ENCODE measurements at places on chromosomes 16 and 17. TPM values are rescaled to one million over a fixed set of nuclear protein-coding genes. Genes with fewer than 3 reads are reported as not detected.

The EME1 gene
- total RNA-seq: not detected

The DHRS7C gene
- 201 TPM for total RNA-seq

- no peaks in the 10 kb centered on the region for H3K4me1 ChIP-seq
- peaks cover 91% of the 10 kb centered on the region for H3K36me3 ChIP-seq
- H3K27me3 ChIP-seq: no peaks in the 10 kb centered on the region
These were observed 17.0 kb downstream of the CLUH start for GRCh38 chr17:2694381-2695242.

DNA sequence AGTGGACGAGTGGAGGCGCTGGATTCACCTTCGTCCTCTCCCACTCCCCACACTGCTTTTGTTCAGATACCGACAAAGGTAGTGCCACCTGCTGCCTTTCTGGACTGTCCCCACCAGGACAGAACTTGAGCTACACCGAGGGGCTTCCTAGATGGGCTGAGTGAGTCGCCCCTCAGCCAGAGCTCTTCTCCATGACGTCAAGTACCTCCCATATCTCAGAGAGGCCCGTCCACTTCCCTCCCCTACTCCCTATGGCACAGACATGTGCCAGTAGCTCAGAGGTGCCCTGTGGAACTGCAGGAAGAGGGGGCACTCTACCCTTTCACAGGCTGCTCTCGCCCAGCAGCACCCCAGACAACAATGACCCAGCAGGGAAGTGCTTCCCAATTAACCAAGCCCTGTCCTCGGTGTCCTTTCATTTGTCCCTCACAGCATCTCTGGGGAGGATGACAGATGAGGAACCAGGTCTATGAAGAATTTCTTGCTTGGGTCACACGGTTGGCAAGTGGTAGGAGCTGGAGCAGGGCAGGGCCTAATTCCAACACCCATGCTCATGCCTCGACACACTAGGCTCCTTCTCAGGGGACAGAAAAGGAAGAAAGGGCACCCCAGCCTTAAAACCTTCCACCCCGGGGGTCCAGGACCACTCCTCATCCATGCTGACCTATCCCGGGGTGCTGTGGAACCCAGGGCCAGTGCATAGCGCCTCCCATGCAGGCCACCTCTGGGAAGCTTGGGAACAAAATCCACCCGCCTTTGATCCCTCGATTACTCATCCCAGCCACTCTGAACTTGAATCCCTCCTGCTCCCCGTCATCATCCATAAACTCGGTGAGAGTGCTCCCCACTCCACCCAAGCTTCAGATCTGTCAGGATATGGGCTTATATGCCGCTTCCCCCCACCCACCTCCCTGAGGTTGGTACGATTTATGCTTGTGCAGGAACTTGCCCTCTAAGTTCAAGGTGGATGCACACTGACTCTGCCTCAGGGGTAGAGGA lies 51.7 kb downstream of the WNT3 start:
- no peak overlapping the region for H3K27ac ChIP-seq
- no peaks in the 10 kb centered on the region for H3K36me3 ChIP-seq
- no peaks in the 10 kb centered on the region for H3K27me3 ChIP-seq
- no peak for DNase-seq
- peaks cover 30% of the 10 kb centered on the region for H3K4me1 ChIP-seq

GRCh38 chr17:219696-220095 lies 38.2 kb upstream of the DOC2B start:
- no peaks in the 10 kb centered on the region for H3K4me1 ChIP-seq
- no peak overlapping the region for H3K4me3 ChIP-seq
- no peak overlapping the region for H3K27ac ChIP-seq
- no peaks in the 10 kb centered on the region for H3K27me3 ChIP-seq

DNA sequence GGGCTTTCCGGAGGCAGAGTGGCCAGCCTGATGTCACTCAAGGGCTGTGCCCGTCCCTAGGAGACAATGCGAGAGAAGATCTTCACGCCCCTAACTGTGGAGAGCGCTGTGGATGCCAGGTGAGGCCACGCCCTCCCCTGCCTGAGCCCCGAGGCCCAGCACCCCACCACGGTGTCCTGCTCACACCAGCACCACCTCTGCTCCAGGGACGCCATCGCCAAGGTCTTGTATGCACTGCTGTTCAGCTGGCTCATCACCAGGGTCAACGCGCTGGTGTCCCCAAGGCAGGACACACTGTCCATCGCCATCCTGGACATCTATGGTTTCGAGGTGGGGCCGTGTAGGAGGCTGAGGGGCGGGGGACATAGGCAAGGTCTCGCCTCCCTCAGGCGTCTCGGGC lies 27.8 kb downstream of the MYO15A start:
- no peak overlapping the region for H3K4me3 ChIP-seq
- H3K27ac ChIP-seq: no peak overlapping the region
- H3K36me3 ChIP-seq: no peaks in the 10 kb centered on the region
- H3K4me1 ChIP-seq: peaks cover 4% of the 10 kb centered on the region
- DNase-seq: no peak

- H3K4me1 ChIP-seq: peaks cover 18% of the 10 kb centered on the region
- no peaks in the 10 kb centered on the region for H3K36me3 ChIP-seq
- no peak overlapping the region for H3K27ac ChIP-seq
- no peak overlapping the region for H3K4me3 ChIP-seq
These were observed 587 bp downstream of the HS3ST4 start for GRCh38 chr16:25692351-25692741.

DNA sequence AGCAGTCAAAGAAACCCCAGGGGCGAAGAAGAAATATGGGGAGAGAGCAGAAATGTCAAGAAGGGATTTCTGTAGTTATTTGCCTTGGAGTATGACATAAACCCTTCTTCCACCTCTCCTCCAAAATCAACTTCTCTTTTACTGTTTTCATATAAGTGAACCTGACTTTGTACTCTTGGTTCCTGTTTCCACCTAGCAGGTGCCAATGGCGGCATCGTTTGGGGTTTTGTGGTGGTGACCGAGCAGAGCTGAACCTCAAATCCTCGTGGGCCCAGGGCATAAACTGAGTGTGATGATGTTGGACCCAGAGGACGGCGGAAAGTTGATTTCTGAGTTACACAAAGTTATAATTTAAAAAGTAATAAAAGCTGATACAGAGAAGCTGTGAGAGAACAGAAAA lies 39.6 kb upstream of the PSMD7 start:
- H3K36me3 ChIP-seq: no peaks in the 10 kb centered on the region
- H3K4me3 ChIP-seq: no peak overlapping the region
- no peak overlapping the region for H3K27ac ChIP-seq
- no peaks in the 10 kb centered on the region for H3K27me3 ChIP-seq
- no peaks in the 10 kb centered on the region for H3K4me1 ChIP-seq
- no peak for DNase-seq

DNA sequence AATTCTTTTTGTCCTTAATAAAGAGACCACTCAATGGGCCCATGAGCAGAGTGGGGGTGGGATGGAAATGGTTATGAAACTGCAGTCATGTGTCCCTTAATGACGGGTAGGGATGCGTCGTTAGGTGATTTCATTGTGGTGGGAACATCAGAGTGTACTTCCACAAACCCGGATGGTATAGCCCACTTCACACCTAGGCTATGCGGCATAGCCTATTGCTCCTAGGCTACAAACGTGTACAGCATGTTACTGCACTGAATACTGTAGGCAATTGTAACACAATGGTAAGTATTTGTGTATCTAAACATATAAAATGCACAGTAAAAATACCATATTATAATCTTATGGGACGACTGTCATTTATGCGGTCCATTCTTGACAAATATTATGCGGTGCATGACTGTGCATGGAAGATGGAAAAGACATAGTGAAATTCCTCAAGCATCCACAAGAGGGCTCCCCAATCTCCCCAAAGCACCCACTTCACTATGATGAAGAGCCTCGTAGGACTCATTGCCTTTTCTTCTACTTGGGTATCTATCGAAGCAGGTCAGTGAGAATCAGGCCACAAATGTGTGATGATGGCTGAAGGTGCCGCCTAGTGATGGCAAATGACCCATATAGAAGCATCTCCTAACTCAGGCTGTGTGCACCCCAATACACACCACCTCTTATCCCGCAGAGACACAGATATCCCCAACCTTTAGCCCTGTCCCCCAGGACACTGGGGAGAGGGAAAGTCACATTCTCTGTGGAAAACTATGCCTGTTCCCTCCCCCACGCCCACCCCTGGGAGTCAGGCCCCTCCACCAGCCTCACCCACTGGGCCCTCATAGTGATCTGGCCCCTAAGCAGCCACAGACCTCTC lies 43.5 kb downstream of the TBX21 start:
- H3K27ac ChIP-seq: no peak overlapping the region
- no peak overlapping the region for H3K4me3 ChIP-seq
- H3K4me1 ChIP-seq: no peaks in the 10 kb centered on the region
- no peak for DNase-seq

All from right atrium auricular region (tissue), 2 donors.